H7 (cell line): ENCODE measurements at places on chromosomes 6 and 20.
A peak's percentile ranks its signal among the peaks of the same experiment; 100 is the strongest.

DNA sequence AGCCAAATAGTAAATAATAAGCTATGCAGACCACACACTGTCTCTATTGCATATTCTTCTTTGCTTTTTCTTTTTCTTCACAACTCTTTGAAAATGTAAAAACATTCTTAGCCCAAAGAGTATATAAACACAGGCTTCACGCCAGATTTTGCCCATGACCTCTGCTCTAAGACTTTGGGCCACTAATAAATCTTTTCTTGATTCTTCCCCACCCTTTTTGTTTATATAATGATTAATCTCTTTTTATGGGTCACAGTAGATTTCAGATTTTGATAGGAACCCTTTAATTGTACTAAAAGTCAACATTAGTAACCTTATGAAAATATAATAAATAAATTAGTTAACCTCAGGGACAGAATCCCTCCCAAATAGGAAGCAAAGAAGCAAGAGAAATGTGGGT is 15.8 kb upstream of the ENPP5 start:
- no peak for DNase-seq

GRCh38 chr20:4740774-4741431 is 19.2 kb downstream of the PRND start:
- DNase-seq, result peak; percentile 60

DNA sequence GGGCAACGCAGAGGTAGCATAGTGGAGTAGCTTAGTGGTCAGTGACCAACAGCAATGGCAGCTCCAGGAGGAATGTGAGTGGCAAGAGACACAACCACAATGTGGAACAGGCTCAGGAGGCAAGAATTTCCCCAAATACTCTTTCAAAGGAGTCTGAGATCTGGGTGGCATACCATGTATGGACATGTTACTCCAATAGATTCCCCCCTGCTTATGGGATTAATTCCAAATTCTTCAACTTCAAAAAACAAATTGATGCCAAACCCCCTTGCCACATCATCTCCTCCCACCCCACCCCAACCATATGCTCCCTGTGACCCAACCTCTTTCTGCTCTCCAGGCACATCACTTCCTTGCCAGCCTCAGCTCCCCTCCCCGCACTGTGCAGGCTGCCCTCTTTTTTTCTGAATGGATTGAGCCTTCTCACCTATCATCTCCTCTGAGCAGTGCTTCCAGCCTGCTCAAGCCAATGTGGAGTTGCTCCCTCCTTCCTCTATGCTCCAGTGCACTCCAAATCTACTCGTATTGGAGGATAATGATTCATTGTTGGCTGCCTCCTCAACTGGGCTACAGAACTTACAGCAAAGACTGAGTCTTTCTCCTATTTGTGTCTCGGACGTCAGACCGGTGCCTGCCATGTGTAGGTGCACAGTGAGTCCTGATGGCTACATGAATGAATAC is 93.0 kb upstream of the CEP85L start:
- no peak for DNase-seq

DNA sequence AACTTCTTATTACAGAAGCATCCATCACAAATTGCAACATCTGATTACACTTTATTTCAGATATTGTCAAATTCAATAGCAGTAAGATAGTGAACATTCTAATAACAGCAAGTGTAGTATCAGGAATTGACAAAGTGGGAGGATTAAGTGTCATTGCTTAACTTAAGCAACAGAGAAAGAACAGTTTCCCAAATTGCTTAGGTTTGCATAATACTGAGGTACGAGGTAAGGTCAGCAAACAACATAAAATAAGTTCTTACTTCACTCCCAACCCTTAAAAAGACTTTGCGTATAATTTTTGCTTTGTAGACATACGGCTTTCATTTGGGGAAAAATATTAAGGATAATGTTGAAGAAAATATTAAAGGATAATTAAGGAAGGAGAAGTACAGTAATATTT is 163.0 kb downstream of the RIMS1 start:
- no peak for DNase-seq

DNA sequence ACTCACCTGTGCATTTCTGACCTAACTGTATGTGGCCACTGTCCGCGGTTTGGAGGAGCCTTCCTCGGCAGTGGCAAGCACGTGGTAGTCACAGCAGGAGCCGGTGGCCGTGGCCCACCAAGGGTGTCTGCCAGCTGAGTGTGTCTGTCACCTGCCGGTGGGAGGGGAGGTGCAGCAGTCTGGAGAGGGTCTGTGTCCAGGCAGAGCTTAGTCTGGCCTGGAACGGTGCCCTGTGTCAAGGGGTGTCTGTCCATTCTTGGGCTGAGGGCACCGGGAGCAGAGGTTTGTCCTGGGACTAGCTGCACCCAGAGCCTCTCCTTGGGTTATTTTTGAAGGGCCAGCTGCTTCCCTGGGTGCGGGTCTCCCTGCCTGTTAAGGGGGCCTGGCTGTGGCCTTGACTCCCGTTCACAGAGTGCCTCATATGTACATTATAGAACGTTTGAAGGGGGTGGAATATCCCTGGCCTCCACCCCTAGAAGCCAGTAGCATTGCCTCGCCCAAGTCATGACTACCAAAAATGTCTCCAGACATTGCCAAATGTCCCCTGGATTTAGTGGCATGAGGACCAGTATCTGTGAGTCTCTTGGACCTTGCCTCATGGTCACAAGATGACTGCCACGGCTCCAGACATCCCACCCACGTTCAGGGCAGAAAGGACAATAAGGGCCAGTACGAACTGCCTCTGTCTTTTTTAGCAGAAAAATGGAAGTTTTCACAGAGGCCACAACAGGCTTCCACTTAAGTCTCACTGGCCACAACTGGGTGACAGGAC is 5.2 kb downstream of the RBM38 start:
- no peak for DNase-seq

GRCh38 chr6:10585209-10585845 is 64.2 kb downstream of the GCNT2 start:
- DNase-seq, result peak; percentile 30

GRCh38 chr6:166744223-166745134 is 117.4 kb upstream of the RPS6KA2 start:
- DNase-seq, result peak; percentile 83

DNA sequence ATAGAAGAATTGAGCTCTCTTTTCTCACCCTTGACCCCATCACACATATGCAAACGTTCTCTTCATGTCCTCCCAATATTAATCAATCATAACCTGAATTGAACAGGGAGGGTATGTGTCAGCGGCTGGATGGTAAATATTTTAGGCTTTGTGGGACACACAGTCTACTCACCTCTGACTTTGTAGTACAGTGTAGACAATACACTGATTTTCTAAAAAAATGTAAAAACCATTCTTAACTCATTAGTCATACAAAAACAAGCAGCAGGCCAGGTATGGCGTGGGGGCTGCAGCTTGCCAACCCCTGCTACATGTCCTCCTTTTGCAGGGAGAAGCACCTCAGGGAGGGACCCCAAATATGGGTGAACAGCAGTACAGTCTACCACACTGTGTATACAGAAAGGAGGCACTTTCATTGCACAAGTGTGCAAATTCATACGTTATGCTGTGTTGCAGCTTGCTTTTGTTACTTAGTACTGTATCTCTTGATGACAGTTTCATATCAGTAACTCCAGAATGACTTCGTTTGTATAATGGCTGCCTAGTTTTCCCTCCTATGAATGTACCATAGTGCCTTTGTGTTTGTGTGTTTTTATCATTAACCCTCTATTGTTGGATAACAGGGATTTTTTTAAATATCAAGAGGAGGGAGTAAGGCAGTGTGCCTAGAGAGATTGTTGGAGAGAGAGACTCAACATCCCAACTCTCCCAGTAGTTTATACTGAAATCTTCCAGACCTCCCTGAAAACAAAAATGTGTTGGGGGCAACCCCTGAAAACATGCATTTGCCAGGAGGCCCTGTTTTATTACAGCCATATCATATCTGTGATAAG is 214.3 kb downstream of the ZMYND8 start:
- no peak for DNase-seq

GRCh38 chr20:19828232-19828631 is 70.2 kb downstream of the RIN2 start:
- no peak for DNase-seq

- DNase-seq, result no peak
Observed at GRCh38 chr6:39209911-39210310, 19.4 kb downstream of the KCNK5 start.

DNA sequence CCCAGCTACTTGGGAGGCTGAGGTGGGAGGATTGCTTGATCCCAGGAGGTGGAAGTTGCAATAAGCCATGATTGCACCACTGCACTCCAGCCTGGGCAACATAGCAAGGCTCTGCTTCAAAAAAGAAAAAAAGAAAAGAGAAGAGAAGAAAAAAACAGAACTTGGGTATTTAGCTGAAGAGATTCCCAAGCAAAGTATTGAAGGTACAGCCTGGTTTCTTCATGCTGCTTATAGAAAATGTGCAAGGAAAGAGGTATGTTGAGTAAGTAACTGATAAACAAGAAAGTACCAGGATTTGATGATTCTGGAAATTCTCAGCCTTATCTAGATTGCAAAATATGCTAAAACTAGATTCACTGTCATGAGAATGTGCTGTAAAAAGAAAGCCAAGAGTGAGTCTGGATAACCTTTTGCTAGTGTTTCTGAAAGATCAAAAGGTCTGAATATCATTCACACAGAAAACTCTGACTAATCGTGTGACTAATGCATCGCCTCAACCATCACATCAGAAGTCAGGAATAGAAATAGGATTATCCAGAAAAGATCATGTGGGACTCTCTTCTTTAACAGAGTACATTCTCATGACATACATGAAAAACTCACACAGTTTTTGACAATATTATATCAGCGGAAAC is 32.4 kb upstream of the NOP56 start:
- no peak for DNase-seq

- DNase-seq, result peak; percentile 46
Observed at GRCh38 chr20:3783511-3784195, 2.4 kb upstream of the SPEF1 start.

- peak; percentile 70 for DNase-seq
Observed at GRCh38 chr20:22560817-22561216, 23.6 kb downstream of the FOXA2 start.

- DNase-seq, result peak; percentile 5
Observed at GRCh38 chr20:46122071-46122470, 4.0 kb downstream of the CD40 start.

DNA sequence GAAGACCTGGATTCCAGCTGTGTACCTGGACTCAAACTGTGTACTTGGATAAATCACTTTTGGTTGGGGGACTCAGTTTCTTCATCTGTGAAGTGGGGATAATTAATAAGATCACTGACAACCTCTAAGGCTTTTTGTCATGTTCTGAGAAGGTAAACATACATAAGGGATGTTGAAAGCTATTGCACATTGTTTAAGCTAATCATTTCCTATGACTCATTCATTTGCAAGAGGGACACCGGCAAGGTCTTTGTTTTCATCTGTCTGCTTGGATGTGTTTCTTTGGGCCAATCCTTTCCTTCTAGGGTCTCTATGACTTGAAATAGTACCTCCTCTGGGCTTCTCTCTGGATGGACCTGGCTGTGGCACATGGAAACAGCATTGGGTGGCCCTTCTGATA is 6.8 kb downstream of the PROKR2 start:
- no peak for DNase-seq

DNA sequence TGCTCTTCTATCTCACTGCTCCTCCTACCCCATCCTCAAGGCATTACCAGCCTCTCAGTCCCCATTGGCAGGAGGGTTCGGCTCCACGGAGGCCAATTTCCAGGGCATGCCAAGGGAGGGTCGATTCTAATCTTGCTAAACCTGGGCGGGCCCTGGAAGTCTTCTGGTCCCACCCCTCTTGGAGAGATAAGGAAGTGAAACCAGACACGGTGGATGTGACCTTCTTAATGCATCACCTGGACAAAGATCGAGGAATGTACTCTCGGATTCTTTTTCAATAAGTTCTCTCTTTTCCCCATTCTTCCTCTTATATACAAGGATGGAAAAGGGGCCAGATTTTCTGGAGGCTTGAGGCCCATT is 112.2 kb upstream of the ARMC2 start:
- no peak for DNase-seq

DNA sequence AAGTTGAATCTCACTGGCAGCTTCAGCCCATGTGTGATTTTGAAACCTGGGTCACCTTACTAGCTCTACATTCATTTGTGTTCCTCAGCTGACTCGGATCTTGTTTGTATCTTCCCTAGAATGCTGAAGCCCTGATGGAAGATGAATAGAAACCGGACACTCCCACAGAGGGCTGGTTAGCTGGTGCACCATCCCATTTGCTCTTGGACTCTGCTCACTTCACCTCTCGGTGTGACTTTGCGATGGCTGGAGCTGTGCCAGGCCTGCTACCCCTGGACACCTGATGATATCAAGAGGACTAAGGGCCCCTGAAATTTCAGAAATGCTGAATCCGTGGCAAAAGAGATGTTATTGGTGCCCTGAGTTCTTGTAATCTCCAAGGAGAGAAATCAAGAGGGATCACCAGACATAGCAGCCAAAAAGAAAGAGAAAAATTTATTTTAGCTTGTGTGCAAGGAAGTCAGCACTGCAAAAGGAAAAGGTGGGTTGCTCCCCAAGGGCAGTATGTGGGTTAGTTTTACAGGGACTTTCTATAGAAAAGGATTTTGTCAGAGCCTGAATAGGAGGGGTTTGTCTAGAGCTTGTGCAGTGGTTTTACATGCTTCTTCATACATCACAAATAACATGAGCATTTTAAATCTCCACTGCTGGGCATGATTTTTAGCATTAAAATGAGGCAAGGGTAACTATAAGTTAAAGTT is 426.3 kb upstream of the NOX3 start:
- no peak for DNase-seq

- DNase-seq, result peak; percentile 61
Observed at GRCh38 chr6:43764772-43765171, 5.2 kb upstream of the VEGFA start.

- DNase-seq, result peak; percentile 64
Observed at GRCh38 chr20:20593447-20594170, 118.8 kb downstream of the RALGAPA2 start.

DNA sequence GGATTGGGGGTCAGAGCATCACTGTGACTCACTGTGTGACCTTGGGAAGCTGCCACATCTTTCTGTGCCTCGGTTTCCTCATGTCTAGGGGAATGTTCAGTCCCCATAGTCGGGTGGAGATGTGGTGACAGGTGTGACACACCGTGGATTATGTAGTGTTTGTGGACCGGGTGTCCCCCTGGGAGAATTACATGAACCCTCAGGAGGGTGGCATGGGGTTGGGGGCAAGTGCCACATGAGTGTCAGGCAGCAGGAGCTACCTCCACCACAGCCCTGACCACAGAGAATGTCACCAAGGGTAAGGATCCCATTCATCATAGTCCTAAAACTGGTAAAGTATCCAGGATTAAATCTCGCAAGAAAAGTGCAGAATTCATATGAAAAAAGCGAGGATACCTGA is 23.2 kb downstream of the SUN5 start:
- no peak for DNase-seq

DNA sequence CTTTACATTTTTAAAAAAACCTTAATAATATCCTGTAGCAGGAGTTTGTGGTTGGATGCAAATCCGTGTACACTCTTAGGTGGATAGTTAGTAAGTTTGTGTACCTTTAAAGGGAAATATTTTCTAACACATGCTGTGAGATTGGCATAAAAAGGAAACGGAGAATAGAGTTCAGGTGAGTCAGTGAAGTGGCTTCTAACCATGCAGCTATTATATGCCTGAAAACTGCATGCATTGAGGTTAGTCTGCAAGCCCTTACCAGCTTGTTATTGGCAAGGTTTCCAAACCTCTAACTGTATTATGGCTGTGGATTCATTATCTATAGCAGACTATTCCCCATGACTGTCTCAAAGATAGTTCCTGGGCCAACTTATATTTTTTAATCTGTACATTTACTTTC is 420.6 kb upstream of the MMS22L start:
- DNase-seq, result no peak

- DNase-seq, result no peak
Observed at GRCh38 chr6:138776659-138777058, 3.1 kb downstream of the CCDC28A start.
